ENCODE measurements at places on chromosomes 4 and X. TPM values are rescaled to one million over a fixed set of nuclear protein-coding genes. Genes with fewer than 3 reads are reported as not detected.
A peak's percentile ranks its signal among the peaks of the same experiment; 100 is the strongest.

GRCh38 chrX:1535241-1536041 lies 1.5 kb downstream of the P2RY8 start:
- no peak for DNase-seq

GRCh38 chrX:31228909-31229308 lies 157.1 kb upstream of the FTHL17 start:
- no peak for DNase-seq

- no peak for DNase-seq
Measured at GRCh38 chr4:84977396-84977795, 10.9 kb upstream of the WDFY3 start.

- no peak for DNase-seq
Measured at GRCh38 chr4:55907469-55907868, 41.3 kb upstream of the CEP135 start.

DNA sequence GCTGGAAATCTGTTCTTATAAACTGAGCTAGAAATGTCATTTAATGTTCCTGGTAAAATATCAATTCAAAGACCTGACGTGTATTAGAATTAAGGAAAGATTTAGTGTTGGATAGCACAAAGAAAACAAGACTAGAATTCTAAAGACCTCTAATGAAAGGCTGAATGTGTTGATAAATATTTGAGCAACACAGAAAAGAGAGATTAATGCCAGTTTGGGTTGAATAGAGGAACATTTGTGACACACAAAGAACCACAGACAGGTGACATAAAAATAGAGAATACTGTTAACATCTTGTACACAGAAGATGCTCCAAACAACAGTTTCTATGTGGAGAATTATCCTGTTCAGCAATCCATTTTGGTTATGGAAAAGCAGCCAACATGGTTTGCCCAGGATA lies 222.1 kb upstream of the GALNT7 start:
- DNase-seq = no peak

DNA sequence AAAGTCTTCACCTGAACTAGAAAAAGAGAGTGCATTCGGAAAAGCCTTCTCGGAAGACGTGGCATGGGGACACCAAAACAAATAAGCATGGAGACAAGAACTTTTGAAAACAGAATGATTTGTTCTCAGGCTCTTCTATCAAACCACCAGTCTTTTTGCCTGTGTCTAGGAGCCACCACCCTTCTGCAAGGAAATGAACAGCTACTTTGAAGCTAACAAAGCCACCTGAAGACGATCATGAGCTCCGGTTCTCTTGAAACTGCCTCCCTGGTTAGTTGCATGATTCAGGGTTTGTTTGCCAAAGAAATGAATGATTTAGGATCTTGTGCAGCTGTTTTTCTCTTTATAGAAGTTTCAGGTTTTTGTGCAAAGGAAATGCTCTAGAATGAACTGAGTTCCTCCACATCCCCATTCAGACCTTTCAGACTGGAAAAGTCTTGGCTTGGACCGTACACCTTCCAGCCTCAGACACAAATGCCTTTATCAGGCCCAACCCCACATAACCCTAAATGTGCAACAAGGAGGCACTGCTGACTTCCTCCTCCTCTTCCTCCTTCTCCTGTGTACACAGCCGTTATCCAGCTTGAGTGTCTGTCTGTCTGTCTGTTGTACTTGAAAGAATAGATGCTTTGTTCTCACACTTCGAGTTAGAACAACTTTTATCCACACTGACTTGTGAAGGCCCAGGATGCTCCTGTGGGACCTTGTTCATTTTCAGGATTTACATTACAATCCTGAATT lies 334.8 kb upstream of the KLF3 start:
- no peak for DNase-seq

EGF gene
- 2.1 TPM for polyA plus RNA-seq

ACE2 gene
- polyA plus RNA-seq = not detected

- DNase-seq = no peak
Measured at GRCh38 chrX:30863974-30864373, 25.1 kb downstream of the TAB3 start.

SH2D1A gene
- not detected for polyA plus RNA-seq

MTMR8 gene
- polyA plus RNA-seq = not detected

GRCh38 chr4:56703378-56703777 lies 22.3 kb upstream of the HOPX start:
- no peak for DNase-seq

GRCh38 chrX:110082161-110082560 lies 79.2 kb downstream of the TMEM164 start:
- DNase-seq = peak; percentile 32

PABPC5 gene
- 0.99 TPM for polyA plus RNA-seq

- DNase-seq = no peak
Measured at GRCh38 chr4:25019501-25019900, 11.2 kb downstream of the LGI2 start.

USP51 gene
- 0.49 TPM for polyA plus RNA-seq

GRCh38 chrX:21747558-21747957 lies 10.4 kb downstream of the SMPX start:
- DNase-seq = no peak

DNA sequence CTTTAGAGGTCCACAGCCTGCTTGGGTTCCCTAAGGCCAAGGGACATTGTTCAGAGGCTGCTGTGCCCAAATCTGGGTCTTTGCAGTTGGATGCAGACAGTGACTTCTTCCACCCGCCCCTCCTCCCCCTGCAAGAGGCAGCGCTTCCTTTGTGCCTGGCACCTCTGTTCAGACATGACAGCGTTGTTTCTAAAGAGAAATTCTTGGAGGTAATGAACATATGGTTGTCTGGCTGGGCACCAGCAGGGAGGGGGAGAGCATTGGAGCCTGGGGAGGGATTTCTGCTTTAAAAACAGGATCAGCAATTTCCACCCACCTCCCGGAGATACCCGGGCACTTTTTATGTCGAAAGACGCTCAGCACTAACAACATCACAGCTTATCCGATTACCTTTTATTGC lies 51.5 kb downstream of the PSAPL1 start:
- DNase-seq = no peak
